ENCODE measurements at places on chromosomes 7 and 10.

- DNase-seq, result no peak
These were observed 609.9 kb downstream of the DNAJB9 start for GRCh38 chr7:109179601-109180000.

GRCh38 chr10:102624751-102625645 lies 19.3 kb upstream of the TRIM8 start:
- DNase-seq, result no peak

DNA sequence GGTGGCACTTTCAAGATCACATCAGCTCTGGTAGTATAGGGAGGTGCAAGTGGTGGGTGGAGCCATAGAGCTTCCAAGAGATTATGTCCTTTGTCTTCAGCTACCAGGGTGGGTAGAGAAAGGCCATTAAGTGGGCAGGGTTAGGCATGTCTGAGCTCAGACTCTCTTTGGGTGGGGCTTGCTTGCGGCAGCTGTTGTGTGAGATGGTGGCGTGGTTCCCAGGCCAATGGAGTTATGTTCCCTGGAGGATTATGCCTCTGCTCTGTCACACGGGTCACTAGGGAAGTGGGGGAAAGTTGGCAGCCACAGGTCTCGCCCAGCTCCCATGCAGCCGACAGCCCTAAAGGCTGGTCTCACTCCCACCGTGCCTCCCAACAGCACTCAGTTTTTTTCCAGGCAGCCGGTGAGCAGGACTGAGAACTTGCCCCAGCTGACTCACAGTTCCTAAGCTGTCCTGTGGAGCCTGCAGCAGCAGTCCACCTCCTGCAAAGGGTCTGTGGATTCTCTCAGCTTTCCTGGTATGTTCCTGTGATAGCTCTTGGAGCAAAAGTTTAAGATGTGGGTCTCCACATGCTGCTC lies 459.0 kb downstream of the SH2D4B start:
- DNase-seq, result no peak

GRCh38 chr10:59255463-59255862 lies 79.0 kb downstream of the PHYHIPL start:
- DNase-seq, result no peak

- no peak for DNase-seq
These were observed 116.2 kb downstream of the ITGA8 start for GRCh38 chr10:15603446-15604011.
